ENCODE measurements at places on chromosomes 2 and 18.
A peak's percentile ranks its signal among the peaks of the same experiment; 100 is the strongest.

DNA sequence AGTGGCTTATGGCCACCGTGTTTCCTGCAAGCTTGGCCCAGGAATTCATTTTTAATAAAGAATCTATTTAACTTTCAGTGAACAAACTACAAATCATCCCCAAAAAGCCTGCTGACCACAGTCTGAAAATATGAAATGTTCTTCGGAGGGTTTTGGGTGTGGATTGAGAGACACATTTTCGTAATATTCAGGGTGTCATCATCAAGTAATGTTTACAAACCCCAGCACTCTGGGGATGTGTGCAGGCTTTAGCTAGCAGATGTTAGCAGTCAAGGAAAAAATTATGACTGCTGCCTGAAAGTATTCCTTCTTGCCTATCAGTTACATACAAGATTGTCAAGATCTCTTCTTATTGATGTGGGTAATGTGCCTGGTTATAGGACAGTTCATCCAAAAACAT, 143.9 kb upstream of the FN1 start:
- no peak for DNase-seq

GRCh38 chr2:161662373-161662772, 38.2 kb downstream of the SLC4A10 start:
- no peak for DNase-seq

DNA sequence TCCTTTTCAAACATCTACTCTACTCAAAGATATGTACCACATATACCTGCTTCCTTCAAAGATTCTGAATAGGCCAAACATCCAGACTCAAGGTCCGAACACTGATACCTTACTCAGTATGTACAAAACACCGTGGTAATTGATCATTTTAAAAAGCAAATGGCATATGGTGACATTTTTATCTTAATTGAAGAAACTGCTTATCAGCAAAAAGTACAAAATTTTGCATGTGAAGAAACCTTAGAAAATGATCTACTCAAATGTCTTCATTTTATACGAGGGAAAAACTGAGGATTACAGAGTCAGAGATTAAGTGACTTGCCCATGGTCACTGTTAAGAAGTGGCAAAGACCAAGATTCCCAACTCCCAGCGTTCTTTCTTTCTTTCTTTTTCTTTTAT, 133.0 kb downstream of the CACNB4 start:
- no peak for DNase-seq

GRCh38 chr2:132400169-132400900, 16.3 kb upstream of the GPR39 start:
- no peak for DNase-seq

DNA sequence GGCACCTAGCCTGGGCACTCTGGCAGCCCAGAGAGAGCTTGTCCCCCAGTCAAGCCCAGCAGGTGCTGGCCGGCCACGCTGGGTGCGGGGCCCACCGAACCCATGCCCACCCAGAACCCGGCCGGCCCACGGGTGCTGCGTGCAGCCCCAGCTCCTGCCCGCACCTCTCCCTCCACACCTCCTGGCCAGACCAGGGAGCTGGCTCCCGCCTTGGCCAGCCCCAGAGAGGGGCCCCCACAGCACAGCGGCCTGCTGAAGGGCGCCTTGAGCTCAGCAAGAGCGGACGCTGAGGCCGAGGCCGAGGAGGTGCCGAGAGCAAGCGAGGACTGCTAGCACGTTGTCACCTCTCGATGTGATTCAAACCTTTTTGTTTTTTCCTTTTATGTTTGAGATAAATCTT, 407.0 kb upstream of the KCNJ3 start:
- DNase-seq, result no peak

DNA sequence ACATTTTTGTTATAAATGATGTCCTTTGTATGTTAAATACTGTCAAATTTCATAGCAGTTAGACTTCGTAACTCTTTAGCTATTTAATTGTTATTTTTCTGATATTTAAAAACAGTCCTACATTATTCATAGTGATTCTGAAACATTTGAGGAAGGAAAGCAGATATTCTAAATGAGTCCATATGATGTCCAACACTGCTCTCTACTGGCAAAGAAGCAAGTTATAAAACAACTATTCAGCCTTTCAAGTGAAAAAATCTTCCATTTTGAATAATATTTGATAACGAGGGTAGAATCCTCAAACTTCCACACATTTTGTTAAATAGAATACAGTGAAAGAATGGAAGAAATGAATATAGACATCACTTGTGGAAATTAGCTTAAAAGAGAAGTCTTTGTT, 220.8 kb downstream of the GULP1 start:
- DNase-seq, result no peak

DNA sequence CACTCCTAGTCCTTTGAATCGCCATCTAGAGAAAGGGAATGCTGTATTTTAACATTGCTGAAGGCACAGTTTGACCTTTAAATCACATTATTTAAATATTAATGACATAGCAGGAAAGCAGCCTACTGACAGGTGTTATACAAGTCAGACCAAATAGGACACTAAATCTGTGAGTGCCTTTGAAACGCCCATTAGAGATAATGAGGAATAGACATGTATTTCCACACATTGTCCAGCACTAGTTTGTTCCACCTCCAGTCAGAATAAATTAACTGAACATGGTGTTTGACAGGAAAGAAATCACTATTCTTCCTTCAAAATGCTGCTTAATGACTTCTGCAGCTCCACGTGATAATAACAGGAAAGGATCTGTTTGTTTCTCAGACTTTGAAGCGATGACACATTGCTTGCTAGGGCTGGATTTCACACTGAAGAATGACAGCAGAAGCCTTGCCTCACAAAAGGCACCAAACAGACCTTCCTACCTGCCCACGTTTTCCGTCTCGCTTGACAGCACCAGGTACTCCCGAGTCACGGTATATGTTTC, 90.5 kb upstream of the DDX18 start:
- DNase-seq, result no peak

GRCh38 chr2:19225126-19225525, 133.3 kb downstream of the OSR1 start:
- no peak for DNase-seq

- no peak for DNase-seq
Measured at GRCh38 chr2:23452372-23452771, 67.4 kb downstream of the KLHL29 start.

DNA sequence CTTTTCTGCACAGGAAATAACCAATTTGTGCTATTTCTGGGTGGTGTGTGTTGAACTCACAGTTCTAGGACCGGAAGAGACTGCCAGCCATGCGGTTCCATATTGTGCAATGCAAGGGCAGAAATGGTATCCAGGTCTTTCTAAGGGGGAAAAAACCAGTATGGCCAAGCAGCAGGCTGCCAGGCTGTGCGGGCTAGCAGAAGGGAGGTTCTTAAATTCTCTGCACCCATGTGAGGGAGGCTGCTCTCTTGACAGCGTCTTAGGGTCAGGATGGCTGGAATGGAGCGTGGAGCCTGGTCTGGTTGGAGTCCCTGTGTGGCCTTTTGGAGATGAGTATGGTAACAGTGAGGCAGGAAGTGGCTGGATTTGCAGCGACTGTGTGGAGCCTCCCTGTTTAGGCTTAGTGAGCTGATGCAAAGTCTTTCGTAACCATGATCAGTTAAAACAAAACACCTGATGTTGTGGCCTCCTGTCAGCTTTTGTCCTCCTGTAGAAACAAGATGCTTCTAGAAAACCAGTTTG, 52.6 kb downstream of the NCK2 start:
- no peak for DNase-seq

GRCh38 chr2:138654146-138654545, 126.0 kb downstream of the NXPH2 start:
- no peak for DNase-seq

GRCh38 chr2:188382107-188382506, 90.4 kb downstream of the GULP1 start:
- no peak for DNase-seq

GRCh38 chr2:41137031-41137430, 685.1 kb upstream of the SLC8A1 start:
- no peak for DNase-seq

GRCh38 chr18:48230467-48231113, 178.6 kb downstream of the ZBTB7C start:
- no peak for DNase-seq

GRCh38 chr2:186407611-186408010, 78.4 kb upstream of the ZC3H15 start:
- DNase-seq, result no peak

DNA sequence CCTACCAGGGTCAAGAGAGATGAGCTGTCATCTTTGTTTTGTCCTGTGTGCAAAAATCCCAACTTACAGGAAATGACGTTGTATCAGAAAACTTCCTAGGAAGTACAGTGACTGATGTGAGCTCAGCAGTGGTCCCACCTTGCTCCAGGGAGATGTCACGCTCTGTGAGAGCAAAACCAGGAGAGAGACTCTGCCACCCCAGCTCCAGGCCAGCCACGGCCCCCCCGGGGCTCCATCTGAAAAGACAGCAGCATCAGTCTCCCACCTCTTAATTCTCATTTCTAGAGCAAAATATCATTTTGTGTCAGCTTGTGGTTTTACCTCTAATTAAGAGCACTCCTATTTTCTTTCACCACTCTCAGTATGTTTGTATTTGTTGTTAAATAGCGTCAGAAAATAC, 57.5 kb downstream of the MYL12B start:
- DNase-seq, result no peak

GRCh38 chr2:30741576-30741975, 65.7 kb downstream of the CAPN13 start:
- DNase-seq, result no peak

DNA sequence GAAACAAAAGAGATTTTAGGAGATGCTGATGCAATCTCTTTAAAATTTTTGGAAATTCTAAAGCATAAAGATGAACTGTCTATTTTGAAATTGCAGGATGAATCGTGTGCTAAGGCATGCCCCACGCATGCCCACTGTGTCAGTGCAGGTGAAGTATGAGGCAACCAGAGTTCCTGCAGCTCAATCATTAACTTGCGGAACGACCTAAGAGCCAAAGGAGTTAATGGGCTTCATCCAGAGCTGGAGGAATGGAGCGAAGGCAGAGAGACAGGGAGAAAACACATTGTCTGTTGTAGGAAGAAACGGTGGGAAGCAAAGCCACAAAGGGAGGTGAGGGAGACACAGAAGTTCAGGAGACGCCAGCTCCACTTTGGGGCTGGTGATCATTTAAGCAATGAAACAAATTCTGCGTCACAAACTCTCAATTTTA, 265.2 kb downstream of the CCDC85A start:
- DNase-seq, result no peak

- DNase-seq, result no peak
Measured at GRCh38 chr18:74197705-74198341, 49.5 kb downstream of the TIMM21 start.

- no peak for DNase-seq
Measured at GRCh38 chr2:9174771-9175437, 31.7 kb upstream of the ASAP2 start.

GRCh38 chr2:88159481-88159880, 10.7 kb upstream of the THNSL2 start:
- no peak for DNase-seq

DNA sequence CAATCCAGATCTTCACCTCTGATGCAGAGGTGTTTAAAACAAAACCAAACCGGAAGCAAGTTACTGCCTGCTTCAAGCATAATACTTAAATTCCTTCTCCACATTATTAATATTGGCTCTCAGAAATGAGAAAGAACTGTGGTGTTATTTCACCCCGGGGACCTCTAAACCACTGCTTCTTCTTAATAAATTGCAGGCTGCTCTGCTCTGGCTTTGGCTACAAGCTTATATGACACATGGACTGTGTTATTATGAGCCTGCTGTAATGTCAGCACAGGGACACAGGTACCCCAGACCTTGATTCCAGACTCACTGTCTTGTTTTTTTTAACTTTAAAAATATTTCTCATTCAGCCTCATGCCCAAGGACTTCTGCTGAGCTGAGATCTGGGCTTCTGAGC, 45.1 kb downstream of the ST6GAL2 start:
- DNase-seq, result no peak

GRCh38 chr2:182666674-182667314, 49.3 kb upstream of the DNAJC10 start:
- DNase-seq, result no peak

DNA sequence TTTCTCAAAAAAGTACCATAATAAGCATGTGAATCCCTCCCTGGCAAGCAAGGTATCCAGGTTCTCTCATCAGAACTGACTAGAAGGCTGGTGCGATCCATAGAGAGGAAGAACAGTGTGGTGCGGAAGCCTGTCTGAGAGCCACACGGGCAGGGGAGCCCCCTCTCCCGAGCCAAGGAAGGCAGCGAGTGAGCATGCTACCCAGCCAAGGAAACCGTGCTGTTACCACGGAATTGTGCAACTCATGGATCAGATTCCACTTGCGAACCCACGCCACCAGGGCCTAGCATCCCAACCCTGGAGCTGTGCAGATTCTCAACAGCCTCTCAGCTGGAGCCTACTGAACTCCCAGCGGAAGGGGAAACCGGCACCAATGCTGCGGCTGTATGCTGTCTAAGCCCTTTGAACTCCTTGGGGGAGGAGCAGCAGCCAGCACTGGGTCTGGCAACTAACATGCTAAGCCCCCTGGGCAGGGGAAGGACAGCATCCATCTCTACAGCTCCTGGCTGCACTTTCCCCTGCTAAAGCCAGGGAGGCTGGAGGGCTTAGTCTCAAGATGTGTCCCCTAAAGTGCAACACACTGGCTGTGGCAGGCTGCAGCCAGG, 823.1 kb downstream of the EPHA4 start:
- DNase-seq, result no peak

GRCh38 chr18:28040716-28041115, 136.2 kb downstream of the CDH2 start:
- DNase-seq, result no peak

GRCh38 chr2:2613279-2614199, 282.5 kb upstream of the MYT1L start:
- peak; percentile 67 for DNase-seq

GRCh38 chr2:69111076-69111475, 98.1 kb downstream of the ANTXR1 start:
- DNase-seq, result no peak

- DNase-seq, result no peak
Measured at GRCh38 chr2:198113316-198113715, 308.9 kb downstream of the PLCL1 start.

DNA sequence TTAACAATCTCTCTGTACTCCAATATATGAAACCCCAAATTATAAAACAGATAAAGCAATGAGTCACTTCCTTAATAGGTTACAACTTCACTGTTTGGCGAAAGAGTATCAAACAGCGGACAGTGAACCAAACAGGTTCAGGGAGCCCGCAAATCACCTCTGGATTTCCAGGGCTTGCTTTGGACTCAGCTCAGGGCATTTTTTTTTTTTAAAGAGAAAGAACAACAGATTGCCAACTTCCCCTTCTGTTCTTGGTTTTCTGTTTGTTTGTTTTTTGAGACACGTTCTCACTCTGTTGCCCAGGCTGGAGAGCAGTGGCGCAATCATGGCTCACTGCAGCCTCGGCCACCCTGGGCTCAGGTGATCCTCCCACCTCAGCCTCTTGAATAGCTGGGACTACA, 52.7 kb downstream of the ABCB11 start:
- DNase-seq, result no peak

All from stimulated activated CD4-positive, alpha-beta T cell treated with anti-CD3 and anti-CD28 coated beads, Interleukin-15, amount 100 ng/mL, for 1 hour (primary cell).